ENCODE measurements at places on chromosomes 7 and 10. TPM values are rescaled to one million over a fixed set of nuclear protein-coding genes. Genes with fewer than 3 reads are reported as not detected.

Gene PTPRE
- 5.0 TPM for total RNA-seq

Gene PLPP4
- total RNA-seq = 10.7 TPM

Gene MUC3A
- 0.11 TPM for total RNA-seq

Gene NUTM2E
- total RNA-seq = not detected

Gene HABP2
- total RNA-seq = not detected

DNA sequence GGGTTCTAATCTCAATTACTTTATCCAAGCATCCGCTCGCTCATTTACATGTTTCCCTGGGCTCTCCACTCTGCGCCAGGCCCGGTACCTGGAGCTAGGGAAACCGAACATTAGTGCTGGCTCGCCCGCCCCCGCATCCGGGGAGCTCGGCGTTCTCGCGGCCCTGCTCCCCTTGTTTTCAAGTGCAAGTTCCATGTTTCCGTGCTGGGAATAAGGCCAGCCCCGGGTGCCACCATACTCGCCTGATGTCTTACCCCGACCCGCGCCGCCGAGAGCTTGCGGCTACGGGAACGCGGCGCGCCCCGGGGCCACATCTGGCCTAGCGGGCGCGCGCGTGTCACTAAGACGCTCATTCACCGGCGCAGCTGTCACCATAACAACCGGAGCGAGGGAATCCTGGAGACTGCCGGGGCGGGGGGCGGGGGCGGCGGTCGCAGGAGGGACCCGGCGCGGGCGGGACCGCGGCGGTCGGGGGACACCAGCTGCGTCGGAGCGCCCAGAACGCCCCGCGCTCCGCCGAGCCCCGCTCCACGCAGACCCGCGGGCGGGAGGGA, at the start of gene NEURL1:
NEURL1 (plus strand) TSS at position 344 of the 554 bp plus-strand sequence. CDS start 683 bp downstream, outside the sequence.
- no peak for DNase-seq
- H3K36me3 ChIP-seq = no peaks in the 10 kb centered on the region
- peak within 1 kb of the TSS; percentile 61 for H3K4me3 ChIP-seq
- H3K4me1 ChIP-seq = peaks cover 9% of the 10 kb centered on the region
- H3K27me3 ChIP-seq = peaks cover 23% of the 10 kb centered on the region

DNA sequence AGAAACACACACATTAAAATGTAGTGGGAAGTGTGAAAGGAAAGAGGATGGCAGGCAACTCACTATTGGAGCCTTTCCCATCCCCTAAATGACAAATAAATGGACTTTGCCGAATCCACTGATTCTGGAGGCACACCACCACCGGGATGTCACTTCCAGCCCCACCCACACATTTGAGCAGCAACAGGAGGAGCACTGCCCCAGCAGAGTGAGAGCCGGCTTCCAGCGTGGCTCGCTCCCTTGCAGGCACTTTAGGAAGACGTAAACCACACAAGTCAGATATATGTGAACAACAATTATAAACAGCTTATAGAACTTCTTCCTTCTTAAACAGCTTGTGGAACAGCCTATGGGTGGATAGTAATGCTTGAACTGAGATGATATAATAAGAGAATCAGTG, 191.0 kb downstream of the DGKI start:
- peaks cover 13% of the 10 kb centered on the region for H3K4me1 ChIP-seq
- H3K36me3 ChIP-seq = no peaks in the 10 kb centered on the region
- no peak overlapping the region for H3K27ac ChIP-seq
- DNase-seq = no peak
- no peak overlapping the region for H3K4me3 ChIP-seq

DNA sequence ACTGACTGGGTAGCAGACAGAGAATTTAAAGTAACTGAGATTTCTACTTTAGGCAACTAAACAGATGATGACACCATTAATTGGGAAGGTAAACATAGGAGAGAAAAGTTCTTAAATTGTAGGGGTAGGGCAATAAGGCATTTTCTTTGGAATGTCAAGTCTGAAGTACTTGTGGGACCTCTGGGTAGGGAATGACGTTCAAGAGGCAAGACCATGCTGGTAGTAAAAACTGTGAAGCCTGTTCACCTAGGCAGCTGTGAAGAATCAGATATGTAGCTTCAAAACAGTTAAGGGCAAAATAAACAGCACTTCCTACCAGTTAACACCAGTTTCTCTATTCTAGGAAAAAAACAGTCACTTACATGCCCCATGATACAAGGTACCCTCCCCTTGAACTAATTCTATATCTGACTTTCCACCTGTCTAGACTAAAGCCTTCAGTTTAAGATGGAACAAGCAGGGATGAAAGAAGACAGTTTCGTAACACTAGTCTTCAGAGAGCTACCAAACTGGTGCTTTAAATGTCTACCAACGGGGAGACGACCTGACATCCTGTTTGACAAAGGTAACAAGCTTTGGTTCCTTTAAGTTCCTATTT, 63.1 kb upstream of the KCNIP2 start:
- H3K27me3 ChIP-seq = no peaks in the 10 kb centered on the region
- no peak overlapping the region for H3K4me3 ChIP-seq
- H3K36me3 ChIP-seq = no peaks in the 10 kb centered on the region

- H3K27me3 ChIP-seq = no peaks in the 10 kb centered on the region
- peak; percentile 54 for DNase-seq
- H3K36me3 ChIP-seq = no peaks in the 10 kb centered on the region
- no peak overlapping the region for H3K27ac ChIP-seq
- H3K4me1 ChIP-seq = no peaks in the 10 kb centered on the region
Observed at GRCh38 chr7:16028103-16028502, 341.6 kb upstream of the MEOX2 start.

DNA sequence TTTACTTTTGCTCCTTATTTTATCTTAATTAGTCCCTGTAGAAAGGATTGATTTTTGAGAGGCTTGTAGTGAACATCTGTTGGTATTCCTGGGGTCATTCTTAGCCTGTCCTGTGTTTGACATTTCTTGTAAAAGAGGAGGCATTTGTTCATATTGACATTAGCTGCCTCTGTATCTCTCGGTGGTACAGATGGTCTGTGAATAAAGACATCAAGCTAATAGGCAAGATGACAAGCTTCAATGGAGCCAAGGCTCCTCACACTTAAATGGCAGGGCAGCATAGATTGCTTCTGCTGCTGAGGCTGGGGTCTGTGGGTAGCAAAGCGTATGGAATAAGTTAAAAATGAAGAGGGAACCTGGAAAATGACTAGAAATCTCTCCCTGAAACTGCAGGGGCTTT, 687.6 kb downstream of the LRMDA start:
- no peak for DNase-seq
- H3K4me3 ChIP-seq = no peak overlapping the region
- no peaks in the 10 kb centered on the region for H3K36me3 ChIP-seq
- H3K4me1 ChIP-seq = peaks cover 32% of the 10 kb centered on the region
- H3K27me3 ChIP-seq = peaks cover 47% of the 10 kb centered on the region

DNA sequence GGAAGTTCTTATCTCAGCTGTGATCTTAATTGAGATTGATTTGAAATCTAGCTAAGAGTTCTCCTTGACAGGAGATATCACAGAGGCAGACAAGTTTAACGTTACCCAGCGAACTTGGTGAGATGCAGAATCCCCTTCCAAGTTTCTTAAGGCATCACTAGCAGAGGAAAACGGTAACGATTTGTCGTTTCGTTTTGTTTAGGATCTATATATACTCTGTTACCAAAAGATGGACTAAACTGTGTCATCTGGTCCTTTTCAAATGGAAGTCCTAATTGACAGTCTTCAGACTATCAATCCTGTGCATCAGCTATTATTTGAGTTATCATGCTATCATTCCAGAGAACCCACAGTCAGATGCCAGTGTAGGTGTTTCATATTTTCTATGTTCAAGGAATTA, 316.7 kb upstream of the SORCS1 start:
- H3K27ac ChIP-seq = no peak overlapping the region
- no peaks in the 10 kb centered on the region for H3K36me3 ChIP-seq
- H3K27me3 ChIP-seq = no peaks in the 10 kb centered on the region
- H3K4me1 ChIP-seq = no peaks in the 10 kb centered on the region
- DNase-seq = no peak

DNA sequence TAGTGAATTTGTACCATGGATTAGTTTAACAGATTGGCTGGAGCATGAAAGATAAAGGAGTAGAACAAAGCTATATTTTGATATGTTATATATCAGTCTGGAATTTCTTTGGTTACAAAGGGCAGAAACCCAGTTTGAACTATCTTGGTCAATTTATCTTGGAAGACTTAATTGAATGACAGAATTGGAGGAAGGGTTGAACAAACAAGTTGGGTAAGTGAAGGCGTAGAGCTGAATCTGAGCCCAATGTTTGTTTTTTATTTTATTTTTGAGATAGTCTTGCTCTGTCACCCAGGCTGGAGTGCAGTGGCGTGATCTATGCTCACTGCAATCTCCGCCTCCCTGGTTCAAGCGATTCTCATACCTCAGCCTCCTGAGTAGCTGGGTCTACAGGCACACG, 21.8 kb upstream of the JCAD start:
- no peaks in the 10 kb centered on the region for H3K4me1 ChIP-seq
- no peak overlapping the region for H3K4me3 ChIP-seq
- H3K27ac ChIP-seq = no peak overlapping the region
- no peaks in the 10 kb centered on the region for H3K27me3 ChIP-seq
- H3K36me3 ChIP-seq = no peaks in the 10 kb centered on the region

DNA sequence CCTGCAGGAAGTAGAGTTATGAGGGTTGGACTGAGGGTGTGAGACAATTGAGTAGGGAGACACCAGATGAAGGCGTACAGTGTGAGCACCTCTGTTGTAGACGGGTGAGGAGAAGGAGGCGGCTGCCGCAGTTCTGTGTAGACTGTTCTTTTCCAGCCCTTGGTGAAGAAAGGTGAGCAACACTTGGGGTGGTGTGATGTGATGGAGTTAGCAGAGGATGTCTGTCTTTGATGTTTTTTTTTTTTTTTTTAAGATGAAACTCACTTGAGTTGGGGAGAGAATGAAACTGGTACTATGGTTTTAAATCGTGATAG, 42.8 kb upstream of the RNF216 start:
- no peak for DNase-seq
- H3K4me3 ChIP-seq = no peak overlapping the region
- peaks cover 7% of the 10 kb centered on the region for H3K4me1 ChIP-seq
- H3K36me3 ChIP-seq = no peaks in the 10 kb centered on the region
- H3K27ac ChIP-seq = no peak overlapping the region

DNA sequence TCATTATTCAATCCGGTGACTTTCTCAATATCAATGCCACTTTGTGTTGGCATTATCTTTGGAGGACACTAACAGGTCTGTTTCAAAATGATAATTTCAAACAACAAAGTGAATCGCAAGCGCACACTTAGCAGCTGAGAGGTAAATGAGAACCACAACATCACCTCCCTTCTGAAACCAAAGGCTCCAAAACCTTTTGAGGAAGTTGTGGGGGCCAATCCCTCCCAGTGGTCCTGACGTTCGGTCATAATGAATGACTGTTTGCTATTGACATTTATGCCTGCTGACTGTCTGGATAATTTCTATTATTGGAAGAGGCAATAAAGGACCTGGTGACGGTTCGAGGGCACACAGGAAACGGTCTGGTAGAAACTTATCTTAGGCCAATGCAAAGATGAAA, 1.8 kb downstream of the ADARB2 start:
- H3K4me1 ChIP-seq = no peaks in the 10 kb centered on the region
- no peak overlapping the region for H3K4me3 ChIP-seq
- H3K27ac ChIP-seq = no peak overlapping the region
- no peaks in the 10 kb centered on the region for H3K36me3 ChIP-seq
- peaks cover 41% of the 10 kb centered on the region for H3K27me3 ChIP-seq
- no peak for DNase-seq

DNA sequence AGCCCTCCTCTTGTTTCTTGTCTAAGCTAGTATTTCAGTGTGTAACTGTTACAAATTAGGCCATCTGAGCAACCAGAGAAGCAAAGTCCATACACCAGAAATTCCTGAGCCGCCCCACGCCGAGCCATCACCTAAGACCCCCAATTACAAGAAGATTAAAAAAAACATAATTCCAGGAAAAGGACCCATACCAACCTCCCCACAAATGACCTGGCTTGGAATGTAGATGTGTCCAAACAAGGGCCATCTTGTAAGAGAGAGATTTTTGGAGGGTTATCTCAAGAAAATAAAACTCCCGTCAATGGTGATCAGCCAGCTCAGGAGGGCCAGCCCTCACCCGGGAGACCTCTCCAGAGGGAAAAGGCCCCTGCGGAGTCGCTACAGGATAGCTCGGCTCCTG, 83.1 kb downstream of the LRGUK start:
- H3K36me3 ChIP-seq = no peaks in the 10 kb centered on the region
- no peak for DNase-seq
- H3K4me1 ChIP-seq = no peaks in the 10 kb centered on the region
- H3K27me3 ChIP-seq = peaks cover 13% of the 10 kb centered on the region

DNA sequence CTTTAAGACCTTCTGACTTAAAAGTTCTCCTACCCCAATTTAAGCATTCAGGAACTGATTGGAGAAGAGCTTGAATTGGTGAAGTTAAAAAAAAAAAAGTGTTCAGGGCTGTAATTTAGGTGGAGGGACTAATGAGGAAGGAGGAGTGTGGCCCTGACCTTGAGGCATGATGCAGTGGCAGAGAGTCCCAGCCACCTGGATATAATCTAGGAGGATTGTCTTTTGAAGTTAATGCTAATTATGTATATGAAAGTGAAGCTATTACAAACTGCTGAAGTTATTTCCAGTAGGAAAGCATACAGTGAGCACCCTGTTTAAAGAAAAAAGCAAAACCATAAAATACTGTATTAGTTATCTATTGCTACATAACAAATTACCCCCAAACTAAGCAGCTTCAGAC, 31.5 kb downstream of the ADD3 start:
- no peak for DNase-seq
- no peak overlapping the region for H3K4me3 ChIP-seq
- H3K36me3 ChIP-seq = no peaks in the 10 kb centered on the region
- no peaks in the 10 kb centered on the region for H3K27me3 ChIP-seq
- H3K4me1 ChIP-seq = peaks cover 10% of the 10 kb centered on the region
- no peak overlapping the region for H3K27ac ChIP-seq

GRCh38 chr7:146346096-146346495, 229.5 kb downstream of the CNTNAP2 start:
- H3K27me3 ChIP-seq = no peaks in the 10 kb centered on the region
- H3K27ac ChIP-seq = no peak overlapping the region
- no peak for DNase-seq
- no peaks in the 10 kb centered on the region for H3K36me3 ChIP-seq

- no peak overlapping the region for H3K4me3 ChIP-seq
- DNase-seq = no peak
- no peak overlapping the region for H3K27ac ChIP-seq
- H3K27me3 ChIP-seq = peaks cover 72% of the 10 kb centered on the region
- no peaks in the 10 kb centered on the region for H3K36me3 ChIP-seq
Observed at GRCh38 chr10:132973903-132974241, 31.5 kb upstream of the CFAP46 start.

DNA sequence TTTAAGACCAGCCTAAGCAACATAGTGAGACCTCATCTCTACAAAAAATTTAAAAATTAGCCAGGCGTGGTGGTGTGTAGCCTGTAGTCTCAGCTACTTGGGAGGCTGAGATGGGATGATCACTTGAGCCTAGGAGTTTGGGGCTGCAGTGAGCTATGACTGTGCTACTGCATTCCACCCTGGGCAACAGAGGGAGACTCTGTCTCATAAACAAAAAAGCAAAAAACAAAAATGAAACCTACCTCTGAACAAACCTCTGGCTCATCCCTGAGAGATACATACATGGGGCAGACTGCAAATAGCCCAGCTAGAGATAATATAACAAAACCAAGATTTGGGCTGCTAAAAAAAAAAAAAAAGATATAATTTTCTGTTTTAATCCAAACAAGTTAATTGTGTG, 19.5 kb downstream of the C10orf67 start:
- H3K4me1 ChIP-seq = no peaks in the 10 kb centered on the region
- no peak overlapping the region for H3K27ac ChIP-seq
- H3K27me3 ChIP-seq = no peaks in the 10 kb centered on the region
- no peak for DNase-seq
